ENCODE measurements at places on chromosomes 4 and X. TPM values are rescaled to one million over a fixed set of nuclear protein-coding genes. Genes with fewer than 3 reads are reported as not detected.

Gene GUCY1B1
- total RNA-seq, result 4.9 TPM

Gene PHOX2B
- not detected for total RNA-seq

Gene CCSER1
- total RNA-seq, result 0.30 TPM

Gene SMAD1
- total RNA-seq, result 12.1 TPM

Gene SLC6A8
- total RNA-seq, result 22.3 TPM

Gene ATP2B3
- total RNA-seq, result under 0.01 TPM

Gene ARAP2
- 1.2 TPM for total RNA-seq

Gene CXCL10
- not detected for total RNA-seq

Gene CXCL3
- 11.9 TPM for total RNA-seq

Gene DUX4
- total RNA-seq, result not detected

Gene COX7B2
- total RNA-seq, result not detected

Gene BMP2K
- 54.1 TPM for total RNA-seq

Gene CYSLTR1
- not detected for total RNA-seq

Gene HCCS
- 23.3 TPM for total RNA-seq

Gene ADH1C
- total RNA-seq, result not detected

Gene MTNR1A
- 0.23 TPM for total RNA-seq

Gene TCEAL5
- total RNA-seq, result not detected

Gene PRR32
- total RNA-seq, result not detected

Gene AMOT
- total RNA-seq, result 5.0 TPM

Gene CLCN4
- total RNA-seq, result 1.6 TPM

Gene F8A3
- 0.78 TPM for total RNA-seq

Gene RRH
- total RNA-seq, result not detected

Gene SCRG1
- total RNA-seq, result 8.3 TPM

Gene SEL1L3
- 278 TPM for total RNA-seq

Gene CLCN3
- total RNA-seq, result 84.3 TPM

Gene SPINK2
- not detected for total RNA-seq

Gene HHIP
- total RNA-seq, result 0.59 TPM

Gene CNKSR2
- total RNA-seq, result 2.4 TPM

Gene ZC4H2
- total RNA-seq, result 3.9 TPM

Gene HSFX1
- total RNA-seq, result 0.89 TPM

Gene KLF8
- total RNA-seq, result under 0.01 TPM

Gene SHOX
- total RNA-seq, result not detected

Gene CACNA1F
- total RNA-seq, result not detected

Gene ATOH1
- not detected for total RNA-seq

Gene MMRN1
- 0.42 TPM for total RNA-seq

Gene TBC1D8B
- 36.2 TPM for total RNA-seq

Data from smooth muscle cell of the umbilical artery (primary cell).